Smooth muscle cell of bladder (primary cell): ENCODE measurements at places on chromosomes 11 and 22. TPM values are rescaled to one million over a fixed set of nuclear protein-coding genes. Genes with fewer than 3 reads are reported as not detected.

PLEKHB1 gene
- total RNA-seq = 0.74 and 0.85 TPM in 2 replicates

P2RY2 gene
- total RNA-seq = not detected in 2 replicates

ZNF280B gene
- total RNA-seq = 0.28 and 0.46 TPM in 2 replicates

RFPL1 gene
- total RNA-seq = not detected in 2 replicates

PDGFB gene
- total RNA-seq = 0.09 and 0.14 TPM in 2 replicates

OR52A5 gene
- total RNA-seq = not detected in 2 replicates

TMEM151A gene
- under 0.01 and 0.18 TPM in 2 replicates for total RNA-seq

KCNJ5 gene
- total RNA-seq = under 0.01 TPM in 2 replicates

OR8D1 gene
- not detected in 2 replicates for total RNA-seq

CATSPER1 gene
- total RNA-seq = 0.14 TPM in 1 of 2 replicates, not detected in the other

RAC2 gene
- 2.4 and 2.8 TPM in 2 replicates for total RNA-seq
